CD4-positive, alpha-beta T cell treated with Interleukin-17A for 1 hour (primary cell): ENCODE measurements at places on chromosomes 11 and 22.
A peak's percentile ranks its signal among the peaks of the same experiment; 100 is the strongest.

DNA sequence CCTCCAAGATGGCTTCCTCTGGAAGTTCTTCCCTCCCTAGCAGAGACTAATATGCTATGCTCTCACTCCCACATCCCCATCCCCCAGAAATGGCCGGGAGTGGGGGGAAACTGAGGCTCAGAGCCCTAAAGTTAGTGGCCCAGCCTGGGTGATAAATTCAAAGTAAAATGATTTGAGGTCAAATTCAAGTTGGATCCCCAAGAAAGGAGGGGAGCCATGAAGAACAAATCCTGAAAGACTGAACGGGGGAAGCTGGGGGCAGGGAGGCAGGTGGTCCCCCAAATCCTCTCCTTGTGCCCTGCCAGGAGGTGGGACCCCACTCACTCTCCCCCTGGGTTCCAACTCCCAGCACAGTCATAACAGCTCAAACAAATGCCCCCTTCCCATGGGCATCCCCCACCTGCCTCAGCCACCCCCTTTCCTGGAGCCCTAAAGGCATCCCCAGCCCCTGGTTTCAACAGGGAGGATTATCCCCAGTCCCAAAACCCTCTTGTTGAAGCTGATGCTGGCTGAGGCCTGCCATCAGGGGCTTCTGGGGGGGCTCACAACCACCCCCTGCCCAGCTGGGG is 1.1 kb downstream of the CBX6 start:
- peak; percentile 10 for DNase-seq

DNA sequence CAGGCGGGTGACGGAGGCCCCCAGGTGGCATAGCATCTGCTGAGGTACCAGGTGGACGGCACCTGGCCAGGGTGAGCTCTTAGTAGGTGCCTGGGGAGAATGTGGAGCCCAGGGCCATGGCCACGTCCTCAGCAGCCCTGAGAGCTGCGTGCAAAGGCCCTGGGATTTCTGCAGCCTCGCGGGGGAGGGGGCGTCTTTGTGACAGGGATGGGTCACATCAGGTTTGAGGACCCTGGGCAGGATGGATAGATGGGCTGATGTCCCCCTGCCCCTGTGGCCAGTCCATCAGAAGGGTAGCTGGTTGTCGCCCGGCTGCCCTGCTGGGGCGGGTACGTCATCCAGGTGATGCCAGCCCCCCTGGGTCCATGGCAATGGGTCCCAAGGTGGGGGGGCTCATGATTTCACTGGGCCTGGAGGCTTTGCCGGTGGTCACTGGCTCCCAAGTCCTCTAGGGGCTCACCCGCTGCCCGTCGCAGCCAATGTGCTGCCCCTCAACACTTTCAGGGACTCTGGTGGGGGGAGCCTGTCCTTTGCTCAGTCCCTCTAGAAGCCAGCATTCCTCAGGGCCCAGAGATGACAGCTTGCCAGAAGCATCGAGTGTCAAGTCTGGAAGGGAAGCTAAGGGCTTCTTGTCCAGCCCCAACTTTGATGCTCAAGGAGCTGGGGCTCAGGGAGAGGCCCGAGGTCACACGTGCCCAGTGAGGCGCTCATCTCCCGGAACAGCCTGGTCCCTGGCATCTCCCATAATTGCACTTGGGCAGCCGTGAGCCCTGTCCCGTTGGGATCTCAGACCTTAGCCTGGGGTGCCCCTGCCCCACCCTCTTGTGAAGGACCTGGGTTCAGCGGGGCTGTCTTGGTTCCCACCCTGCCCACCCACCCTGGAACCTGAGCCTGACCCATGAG is 777 bp downstream of the TBX10 start:
- DNase-seq, result no peak

DNA sequence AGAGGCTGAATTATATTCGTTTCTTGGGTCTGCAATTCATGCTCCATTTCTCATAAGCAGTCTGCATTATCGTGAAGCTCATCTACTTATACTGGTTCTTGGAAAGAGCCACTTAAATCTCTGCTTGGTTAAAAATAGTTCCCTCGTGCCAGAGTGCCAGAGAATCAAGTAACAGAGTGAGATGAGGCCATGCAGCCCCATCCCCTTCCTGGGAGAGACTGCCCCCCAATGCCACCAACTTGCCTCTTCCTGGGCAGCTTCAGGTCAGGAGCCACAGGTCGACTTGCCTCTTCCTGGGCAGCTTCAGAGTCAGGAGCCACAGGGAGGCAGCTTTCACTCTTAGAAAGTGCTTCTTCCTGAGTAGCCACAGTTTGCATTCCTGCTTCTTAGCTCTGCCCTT is 223.9 kb upstream of the ZBED5 start:
- no peak for DNase-seq

DNA sequence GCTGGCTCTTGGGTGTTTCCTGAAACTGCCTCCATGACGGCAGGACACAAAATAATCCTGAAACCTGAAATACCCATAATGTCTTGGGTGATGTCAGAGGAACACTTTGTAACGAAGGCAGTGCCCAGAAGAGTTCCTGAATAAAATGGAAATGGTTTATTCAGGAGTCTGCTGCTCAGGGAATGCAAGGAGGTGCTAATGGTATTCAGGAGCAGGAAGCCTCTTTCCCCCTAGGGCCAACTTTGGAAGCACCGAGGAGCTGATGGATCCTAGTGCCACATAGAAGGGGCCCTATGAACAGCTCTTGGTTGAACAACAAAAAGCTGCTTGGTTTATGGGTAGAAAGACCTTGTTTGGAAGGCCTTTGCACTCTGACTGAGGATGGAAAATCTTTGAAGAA is 15.5 kb downstream of the TREH start:
- no peak for DNase-seq

GRCh38 chr11:60165951-60166350 is 16.9 kb downstream of the MS4A6A start:
- no peak for DNase-seq

- DNase-seq, result no peak
Observed at GRCh38 chr11:122209619-122210366, 93.8 kb upstream of the BLID start.

DNA sequence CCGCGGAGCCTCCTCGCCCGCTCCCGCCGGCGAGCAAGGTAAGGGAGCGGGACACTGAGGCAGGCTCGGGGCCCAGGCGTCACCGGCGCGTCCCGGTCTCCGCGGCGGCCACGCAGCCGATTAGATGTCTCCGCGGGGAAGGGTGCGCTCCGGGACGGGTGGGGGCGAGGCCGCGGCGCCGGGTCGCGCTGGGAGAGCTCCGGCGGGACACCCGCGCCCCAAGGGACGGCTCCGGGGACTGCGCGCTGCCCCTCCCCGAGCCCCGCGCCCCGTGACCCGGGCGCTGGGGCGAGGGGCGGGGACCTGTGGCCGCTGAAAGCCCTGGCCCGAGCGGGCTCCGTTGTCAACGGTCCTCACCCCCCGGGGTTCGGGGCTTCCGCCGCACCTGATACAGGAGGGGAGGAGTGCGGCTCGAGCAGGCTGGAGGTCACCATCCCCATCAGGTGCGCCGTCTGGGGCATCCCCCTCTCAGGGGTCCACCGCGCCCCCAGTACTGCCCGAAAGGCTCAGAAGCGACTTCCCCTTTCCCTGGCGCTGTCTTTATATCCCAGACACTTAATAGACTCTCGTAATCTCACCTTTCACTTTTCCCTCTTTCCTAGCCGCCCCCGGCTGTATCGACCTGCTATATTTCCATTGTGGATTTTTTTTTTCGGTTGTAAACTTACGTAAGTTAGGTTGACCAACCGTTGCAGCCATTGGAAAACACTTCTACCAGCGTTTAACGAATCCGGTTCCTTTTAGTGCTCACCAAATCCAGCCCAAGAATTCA is 573 bp downstream of the PPFIA1 start:
- peak; percentile 50 for DNase-seq

DNA sequence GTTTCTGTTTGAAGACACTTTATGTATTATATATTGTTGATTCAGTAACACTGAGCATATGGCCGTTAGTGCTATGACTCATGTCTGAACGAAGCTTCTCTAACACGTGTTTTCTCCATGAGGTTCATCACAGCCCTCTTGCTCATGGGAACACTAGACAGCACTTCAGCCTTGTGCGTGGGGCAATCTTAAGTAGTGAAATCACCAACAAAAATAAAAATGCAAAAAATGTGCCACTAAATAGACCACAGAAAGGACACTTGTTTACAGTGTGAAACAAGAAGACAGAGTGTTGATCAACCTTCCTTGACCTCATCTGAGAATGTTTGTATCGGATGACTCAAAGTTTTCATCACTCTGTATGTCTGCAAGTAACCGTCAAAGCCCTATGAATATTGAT is 94.5 kb downstream of the FDX1 start:
- DNase-seq, result peak; percentile 2

DNA sequence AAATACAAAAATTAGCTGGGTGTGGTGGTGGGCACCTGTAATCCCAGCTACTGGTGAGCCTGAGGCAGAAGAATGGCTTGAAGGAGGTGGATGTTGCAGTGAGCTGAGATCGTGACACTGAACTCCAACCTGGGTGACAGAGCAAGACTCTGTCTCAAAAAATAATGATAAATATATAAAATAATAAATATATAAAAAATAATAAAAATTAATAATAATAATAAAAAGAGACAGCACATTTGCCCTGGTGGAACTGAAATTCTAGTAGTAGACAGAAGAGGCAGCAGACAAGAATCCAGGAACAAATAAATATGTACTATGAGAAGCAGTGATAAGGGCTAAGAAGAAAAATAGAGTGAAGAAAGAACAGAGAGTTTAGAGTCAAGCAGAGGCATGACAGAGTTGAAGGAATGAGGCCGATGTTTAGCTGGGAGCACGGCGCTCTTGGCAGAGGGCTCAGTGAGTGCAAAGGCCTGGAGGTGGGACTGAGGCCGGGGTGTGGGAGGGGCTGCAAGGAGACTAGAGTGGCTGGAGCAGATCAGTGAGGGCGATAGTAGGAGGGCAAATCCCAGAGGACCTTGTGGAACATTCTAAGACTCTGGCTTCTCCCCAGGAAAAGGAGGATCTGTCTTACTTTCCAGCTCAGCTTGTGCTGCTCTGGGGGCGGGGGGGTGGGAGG is 410.3 kb downstream of the MN1 start:
- no peak for DNase-seq

DNA sequence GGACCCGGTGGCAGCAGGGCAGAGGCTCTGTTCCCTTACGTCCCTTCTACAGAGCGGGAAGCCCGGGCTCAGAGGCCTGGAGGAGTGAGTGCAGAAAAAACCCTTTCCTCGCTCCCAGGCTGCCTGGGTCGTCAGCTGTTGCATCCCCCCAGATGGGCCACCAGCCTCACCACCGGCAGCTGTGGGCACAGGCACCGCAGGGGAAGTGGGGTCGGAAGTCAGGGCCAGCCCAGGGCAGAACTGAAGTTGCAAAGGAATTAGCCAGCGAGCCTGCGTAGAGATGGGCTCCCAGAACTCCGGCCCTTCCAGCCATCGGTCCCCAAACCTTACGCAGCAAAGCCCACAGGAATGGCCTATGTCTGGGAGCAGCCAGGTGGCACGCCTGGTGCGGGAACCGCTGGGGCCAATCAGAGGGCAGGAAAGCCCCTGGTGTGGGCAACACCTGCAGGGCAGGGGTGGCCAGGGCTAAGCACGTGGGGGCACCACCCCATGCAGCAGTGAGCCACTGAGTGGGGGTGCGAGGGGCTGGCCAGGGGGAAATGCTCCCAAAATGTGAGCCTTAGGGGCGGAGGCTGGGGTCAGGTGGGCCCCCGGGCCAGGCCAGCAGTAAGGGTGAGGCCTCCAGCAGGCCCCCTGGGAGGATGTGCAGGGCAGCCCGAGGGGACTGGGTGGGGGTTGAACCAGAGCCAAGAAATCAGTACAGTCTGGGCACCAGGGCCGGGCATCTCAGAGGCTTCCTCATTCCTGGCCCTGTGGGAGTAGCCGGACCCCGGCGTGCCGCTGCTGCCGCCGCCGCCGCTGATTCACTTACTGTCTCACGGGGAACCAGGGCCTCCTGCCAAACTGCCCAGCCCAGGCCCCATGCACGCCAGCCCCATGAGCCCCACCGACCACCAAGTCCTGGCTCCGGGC is 58.2 kb downstream of the WNT7B start:
- no peak for DNase-seq

DNA sequence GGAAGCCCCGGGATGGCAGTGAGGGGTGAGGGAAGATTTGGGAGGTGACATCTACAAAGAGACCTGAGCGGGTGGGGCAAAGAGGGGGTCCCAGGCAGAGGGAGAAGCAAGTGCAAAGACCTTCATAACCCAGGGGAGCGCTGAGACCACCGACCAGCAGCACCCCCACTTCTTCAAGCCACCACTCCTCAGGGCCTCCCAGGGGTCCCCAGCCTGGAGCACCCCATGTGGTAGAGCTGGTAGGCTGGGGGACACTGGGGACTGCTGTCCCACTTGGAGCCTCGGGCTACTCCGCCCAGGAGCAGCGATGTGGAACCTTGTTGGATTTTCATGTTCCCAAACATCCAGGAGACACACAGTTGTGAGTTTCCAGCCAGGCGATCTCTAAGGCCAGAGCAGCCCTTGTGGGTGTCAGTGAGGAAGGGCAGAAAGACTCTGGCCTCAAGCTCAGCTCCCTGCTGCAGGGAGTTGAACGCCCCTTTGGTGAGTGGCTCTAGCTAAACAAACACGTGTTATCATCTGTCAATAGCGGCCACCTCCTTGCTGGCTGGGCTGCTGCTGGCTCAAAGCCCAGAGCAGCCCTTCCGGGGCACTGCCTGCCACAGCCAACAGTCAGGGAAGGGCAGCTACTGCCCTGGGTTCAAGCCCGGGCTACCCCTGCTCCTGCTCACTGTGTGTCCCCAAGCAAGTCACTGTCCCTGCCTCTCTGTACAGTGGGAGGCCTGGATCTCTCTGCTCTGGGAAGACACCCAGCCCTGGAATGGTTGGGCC is 25.7 kb upstream of the CHKA start:
- DNase-seq, result no peak

- no peak for DNase-seq
Observed at GRCh38 chr11:16191212-16191867, 165.0 kb downstream of the SOX6 start.

- DNase-seq, result no peak
Observed at GRCh38 chr22:33962409-33962808, 42.1 kb upstream of the LARGE1 start.

- DNase-seq, result no peak
Observed at GRCh38 chr11:10584071-10584501, 15.6 kb upstream of the LYVE1 start.

GRCh38 chr11:78562398-78562797 is 12.3 kb downstream of the NARS2 start:
- no peak for DNase-seq

DNA sequence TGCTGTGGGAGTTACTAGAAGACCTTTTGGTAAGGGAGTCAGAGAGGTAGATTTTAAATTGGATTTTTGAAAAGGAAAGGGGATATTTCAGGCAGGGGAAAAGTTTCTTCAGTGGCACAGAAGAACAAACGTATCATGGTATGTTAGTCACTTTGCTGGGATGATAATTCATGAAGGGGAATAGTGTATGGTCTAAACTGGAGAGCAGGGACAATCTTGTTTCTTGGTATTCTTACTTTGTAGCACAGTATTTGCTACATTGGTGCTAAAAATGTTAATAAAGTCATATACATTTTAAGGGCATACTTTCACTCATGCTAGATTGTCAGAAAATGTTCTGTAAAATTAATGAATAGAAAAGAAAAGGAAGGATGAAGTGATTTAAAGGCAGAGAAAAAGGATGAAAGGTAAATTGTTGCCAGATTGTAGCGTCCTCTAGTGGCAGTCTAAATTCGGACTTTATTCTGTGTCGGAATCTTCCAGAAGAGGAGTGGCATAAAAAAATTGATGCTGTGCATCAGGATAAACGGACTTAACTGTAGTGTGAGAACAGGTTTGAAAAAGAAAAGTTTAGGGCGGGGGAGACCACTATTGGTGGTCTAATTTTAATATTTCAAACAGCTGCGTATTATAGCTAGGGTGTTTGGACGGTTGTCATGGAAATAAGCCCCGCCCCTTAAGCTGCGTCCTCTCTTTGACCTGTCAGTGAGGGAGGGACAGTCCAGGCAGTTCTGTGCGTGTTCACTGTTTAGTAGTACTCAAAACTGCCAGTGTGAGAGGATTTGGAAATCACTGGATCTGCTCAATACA is at the start of gene BCO2:
TSS of gene BCO2 (plus strand) at position 724 of the 810 bp plus-strand sequence. CDS start 90 bp downstream, outside the sequence.
- peak; percentile 67 for DNase-seq

- DNase-seq, result no peak
Observed at GRCh38 chr11:131944736-131945135, 574.3 kb downstream of the NTM start.
